Thymus (tissue), 14 donors: ENCODE measurements at places on chromosomes 5 and 9.

DNA sequence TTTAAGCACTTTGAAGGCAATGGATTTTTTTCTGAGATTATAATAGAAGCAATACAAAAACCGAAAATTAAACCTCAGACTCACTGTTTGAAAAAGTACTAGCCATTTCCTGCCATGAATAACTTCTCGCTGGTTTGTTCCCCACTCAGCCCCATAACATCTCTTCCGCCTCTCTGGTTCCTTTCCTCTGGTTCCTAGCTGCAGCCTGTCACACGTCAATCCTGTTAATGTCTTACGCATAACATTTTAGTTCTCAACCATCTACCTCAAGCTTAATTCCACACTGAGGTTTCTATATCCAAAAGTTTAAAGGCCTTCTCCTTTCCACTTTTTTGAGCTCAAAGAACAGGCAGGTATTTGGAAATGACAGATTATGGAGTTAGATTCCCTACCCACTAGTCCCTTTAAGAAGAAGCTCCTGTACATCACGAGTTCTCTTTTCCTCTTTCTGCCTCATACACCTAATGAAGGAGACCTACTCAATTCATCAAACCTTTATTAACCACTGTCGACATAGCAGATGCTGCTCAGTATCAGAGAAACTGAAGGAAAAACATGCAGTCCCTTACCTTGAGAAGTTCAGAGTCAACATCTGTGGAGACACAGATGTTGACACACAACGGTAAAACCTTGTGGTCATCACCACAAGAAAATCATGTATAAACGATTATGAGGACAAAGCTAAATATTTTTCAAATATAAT lies 243.0 kb upstream of the PTGER4 start:
- no peak for DNase-seq

DNA sequence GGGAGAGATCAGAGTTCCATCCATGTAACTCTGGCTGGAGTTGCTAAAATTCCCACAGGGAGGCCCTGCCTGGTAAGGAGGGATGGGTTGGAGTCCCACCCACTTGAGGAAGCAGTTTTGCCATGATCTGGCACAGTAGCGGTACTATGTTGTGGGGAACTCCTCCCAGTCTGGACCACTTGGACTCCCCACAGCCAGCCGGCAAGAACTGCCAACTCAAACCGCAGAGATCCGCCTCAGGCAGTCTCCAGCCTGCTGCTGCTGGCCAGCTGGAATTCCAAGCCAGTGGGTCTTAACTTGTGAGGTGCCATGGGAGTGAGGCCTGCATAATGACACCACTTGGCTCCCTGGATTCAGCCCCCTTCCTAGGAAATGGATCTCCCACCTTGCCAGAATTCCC lies 151.9 kb downstream of the NDUFS4 start:
- DNase-seq, result no peak

DNA sequence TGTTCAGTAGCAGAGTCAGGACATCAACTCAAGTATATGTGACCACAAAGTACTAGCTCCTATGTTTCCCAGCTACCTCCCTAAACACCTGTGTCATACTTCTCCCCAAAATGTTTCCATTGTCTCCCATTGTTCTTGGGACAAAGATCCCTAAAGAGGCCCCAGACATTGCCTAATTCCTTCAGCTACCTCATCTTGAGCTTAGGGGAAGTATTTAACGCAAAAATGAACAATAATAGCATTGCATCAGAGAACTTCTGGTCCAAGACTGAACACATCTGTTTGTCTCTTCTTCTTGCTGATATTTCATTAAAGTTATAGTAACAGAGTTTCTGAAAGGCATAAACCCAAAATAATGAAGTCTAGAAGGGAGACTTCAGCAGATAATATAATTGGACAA lies 430.8 kb downstream of the MTRR start:
- no peak for DNase-seq

DNA sequence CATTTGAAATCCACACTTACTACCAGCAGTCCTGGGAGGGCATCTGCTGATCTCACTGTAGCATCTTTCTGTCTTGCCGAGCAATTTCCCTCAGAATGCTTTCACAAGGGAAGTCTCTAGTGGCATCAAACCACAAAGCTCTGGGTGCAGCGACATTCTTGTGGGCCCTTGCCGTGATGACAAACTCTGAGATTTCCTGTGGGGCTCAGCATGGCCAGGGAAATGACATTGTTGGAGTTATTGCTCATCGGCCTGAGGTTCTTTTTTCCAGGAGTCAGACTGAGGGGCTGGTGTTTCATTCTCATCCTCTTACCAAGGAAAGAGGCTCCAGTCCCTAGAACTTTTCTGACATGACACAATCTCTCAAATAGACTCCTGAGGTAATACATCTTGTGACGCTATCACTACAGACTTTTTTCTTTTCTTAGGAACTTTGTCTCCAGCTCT lies 51.4 kb downstream of the PFDN1 start:
- peak; percentile 32 for DNase-seq

- no peak for DNase-seq
These were observed 559 bp downstream of the SLC38A9 start for GRCh38 chr5:55711507-55712022.
